ENCODE measurements at places on chromosomes 7 and 10.

DNA sequence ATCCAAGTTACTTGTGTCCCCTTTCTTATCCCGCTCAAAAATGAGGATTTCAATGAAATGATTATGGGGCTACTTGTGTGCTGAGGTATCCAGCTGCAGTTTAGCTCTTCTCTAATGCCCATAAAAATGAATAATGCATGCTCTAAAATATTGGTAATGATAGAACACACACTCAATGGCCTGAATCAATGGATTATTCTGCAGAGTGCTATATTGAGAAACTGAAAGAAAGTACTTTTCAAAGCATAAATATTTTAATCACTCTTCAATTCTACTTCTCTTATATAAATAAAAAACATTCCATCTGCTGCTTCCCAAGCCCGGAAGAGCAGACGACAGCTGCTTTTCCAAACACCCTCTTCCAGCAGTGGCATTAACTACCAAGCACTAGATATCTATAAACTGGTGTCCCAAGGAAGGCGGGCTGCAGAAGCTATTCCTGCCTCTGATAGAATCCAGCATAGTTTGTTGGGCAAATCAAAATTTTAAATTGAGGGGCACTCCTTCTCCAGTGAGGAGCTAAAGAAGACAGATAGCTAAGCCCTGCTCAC is 284.9 kb upstream of the AOAH start:
- DNase-seq: no peak

GRCh38 chr7:1632916-1633785 is 36.9 kb upstream of the ELFN1 start:
- no peak for DNase-seq

DNA sequence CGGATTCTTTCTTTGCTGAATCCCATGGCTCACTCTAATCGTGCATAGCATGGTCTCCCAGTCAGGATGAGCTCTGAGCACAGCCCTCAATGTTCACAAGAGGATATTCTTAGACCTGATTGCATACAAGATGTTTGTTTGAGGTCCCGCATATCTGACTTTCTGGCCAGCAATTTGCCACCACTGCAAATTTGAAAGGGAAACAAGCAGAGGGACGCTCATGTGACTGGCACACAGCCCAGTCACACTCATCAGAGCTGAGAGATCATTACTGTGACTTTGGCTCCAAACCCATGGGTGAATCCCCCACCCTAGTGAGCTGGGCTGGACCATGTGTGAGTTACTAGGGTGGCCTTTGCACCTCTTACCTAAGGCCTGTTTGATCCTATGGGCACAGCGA is 9.9 kb downstream of the TAS2R41 start:
- no peak for DNase-seq

DNA sequence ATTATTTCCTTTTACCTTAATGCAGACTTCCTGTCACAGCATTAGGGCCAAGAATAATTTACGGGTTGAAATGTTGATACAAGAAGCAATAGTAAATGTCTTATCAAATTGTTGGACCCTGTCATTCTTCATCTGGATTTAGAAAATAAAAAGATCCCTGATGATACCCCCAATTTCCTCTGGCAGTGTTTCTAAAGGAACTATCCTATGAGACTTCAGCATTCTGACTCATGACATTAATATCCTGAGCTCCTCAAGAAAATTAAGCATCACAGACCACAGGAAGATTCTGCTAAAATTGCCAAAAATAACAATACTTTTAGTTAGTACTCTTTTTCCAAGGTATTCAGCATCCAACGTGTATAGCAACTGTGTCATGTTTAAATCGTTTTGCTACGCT is 490.5 kb upstream of the ANKRD30A start:
- DNase-seq: no peak

DNA sequence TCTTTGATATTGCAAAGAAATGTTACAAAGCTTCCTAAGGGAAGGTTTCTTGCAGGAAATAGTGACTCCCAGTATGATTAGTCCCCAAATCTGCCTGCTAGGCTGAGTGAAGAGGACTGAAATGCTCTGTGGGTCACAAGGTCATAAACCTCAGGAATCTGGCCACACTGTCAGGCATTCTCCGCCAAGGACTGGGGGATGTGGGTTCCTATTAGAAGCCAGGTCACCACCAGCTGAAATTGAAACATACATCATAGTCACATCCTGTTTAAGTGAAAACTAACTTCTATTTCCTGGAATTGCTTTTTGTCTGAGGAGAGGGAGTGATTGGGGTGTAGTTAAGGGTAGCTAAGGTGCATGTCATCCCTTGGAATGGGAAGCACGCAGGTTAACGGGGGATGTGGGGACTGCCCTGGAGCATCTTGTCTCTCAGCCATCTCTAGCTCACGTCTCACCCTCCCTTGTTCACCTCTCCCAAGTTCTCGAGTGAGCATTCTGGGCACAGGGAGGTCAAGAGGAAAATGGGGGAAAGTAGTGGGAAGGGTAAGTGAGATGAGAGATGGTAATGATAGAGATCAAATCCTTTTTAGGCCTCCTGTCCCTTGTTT is 12.0 kb upstream of the GSAP start:
- no peak for DNase-seq

DNA sequence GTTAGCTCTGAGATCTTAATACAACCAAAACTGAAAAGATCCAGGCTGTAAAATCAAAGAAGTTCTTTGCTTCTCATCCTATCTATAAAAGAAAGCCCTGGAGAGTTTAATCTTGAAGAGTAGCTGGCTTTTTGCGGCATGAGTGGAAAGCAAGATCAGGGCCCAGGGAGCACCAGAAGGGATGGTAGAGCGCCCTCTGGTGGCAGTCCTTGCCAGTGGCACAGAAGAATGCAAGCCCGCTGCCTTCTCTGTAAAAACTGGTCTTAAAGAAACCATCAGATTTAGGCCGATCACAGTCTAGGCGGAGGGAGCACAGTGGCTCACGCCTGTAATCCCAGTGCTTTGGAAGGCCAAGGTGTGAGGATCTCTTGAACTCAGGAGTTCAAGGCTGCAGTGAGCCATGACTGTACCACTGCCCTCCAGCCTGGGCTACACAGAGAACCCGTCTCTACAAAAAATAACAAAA is 35.6 kb downstream of the CPN1 start:
- peak; percentile 85 for DNase-seq

- no peak for DNase-seq
Observed at GRCh38 chr10:72123616-72124015, 35.3 kb upstream of the SPOCK2 start.

DNA sequence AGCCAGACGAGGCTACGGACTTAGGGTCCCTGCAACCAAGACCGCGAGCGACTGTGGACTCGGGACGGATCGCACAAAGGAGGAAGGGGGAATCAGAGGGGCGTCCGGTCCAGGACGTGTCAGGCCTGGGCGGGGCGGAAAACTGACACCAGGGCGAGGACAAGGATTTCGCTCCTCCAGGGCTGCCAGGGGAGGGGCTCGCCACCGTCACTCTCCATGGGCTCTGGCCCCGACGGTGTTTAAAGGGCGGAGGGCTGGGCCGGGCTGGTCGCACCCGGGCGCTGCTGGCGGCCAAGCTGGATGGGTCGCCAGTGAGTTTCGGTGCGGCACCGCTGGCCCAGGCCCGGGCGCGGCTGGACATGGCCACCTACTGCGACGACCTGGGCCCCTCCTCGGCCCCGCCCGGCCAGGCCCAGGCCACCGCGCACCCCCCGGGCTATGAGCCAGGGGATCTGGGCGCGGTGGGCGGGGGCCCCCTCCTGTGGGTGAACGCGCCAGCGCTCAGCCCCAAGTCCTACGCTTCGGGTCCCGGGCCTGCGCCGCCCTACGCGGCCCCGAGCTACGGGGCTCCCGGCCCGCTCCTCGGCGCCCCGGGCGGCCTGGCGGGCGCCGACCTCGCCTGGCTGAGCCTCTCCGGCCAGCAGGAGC is at the start of gene FOXI2:
FOXI2 (plus strand) TSS at position 271 of the 648 bp plus-strand sequence; CDS start at position 360, 89 bp downstream.
- no peak for DNase-seq

DNA sequence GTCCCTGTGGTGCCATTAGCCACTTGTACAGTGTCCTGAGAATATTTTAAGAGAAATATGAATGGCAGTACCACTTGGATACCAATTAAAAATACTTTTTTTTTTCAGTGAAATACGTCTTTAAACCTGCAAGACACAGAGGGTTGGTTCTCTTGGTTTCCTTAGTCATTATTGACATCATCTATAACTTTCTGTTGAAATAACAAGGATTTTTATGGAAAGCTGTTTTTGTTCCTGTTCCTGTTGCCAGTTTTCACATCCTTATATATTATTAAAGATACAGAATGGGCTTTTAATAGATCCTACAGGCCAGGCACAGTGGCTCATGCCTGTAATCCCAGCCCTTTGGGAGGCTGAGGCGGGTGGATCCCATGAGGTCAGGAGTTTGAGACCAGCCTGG is 579.9 kb downstream of the AUTS2 start:
- no peak for DNase-seq
